Stimulated activated memory B cell treated with anti-CD40 and anti-IgM and Interleukin-4, amounts not matched to agents 10 μg/mL and 1 μg/mL and 100 μg/mL, for 72 hours (primary cell): ENCODE measurements at places on chromosomes 11 and 22.

GRCh38 chr22:48757985-48758561 lies 1069.6 kb downstream of the BRD1 start:
- no peak for ATAC-seq

DNA sequence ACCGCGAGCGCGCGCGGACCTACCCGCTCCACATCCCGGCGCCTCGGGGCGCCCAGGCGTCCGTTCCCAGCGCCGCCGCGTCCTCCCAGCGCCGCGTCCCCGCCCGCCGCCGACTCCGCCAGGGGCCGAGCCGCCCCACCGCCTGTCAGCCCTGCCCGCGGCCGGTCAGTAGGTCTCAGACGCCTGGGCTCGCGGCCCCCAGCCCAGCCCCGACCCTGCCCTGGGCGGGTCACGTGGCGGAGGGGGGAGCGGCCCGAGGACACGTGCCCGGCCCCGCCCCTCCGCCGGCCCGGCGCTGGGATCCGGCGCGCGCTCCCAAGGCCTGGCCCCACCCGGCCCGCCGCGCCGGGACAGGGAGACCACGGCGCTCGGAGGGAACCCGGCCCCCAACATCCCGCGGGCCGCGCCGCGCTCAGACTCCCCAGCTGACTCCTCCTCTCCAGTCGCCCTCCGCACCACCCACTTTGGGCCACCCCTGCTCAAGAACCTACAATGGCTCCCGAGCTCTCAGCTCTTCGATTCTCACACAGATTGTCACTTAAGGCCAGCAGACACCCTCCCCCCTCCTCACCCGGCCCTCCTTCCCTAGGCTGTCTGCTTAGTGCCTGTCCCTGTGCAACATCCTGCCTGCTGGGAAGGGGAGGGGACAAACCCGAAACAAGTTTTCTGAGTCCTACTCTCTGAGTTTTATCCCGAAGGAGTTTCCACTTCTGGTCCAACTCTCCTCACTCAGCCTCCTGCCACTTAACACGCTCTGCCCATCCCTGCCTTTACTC lies at the start of gene RAB3IL1:
Gene RAB3IL1, minus strand, starts transcription at position 233 of the 776 bp plus-strand sequence. Its CDS starts 199 bp downstream, at position 34.
- peak; percentile 5 for ATAC-seq

- no peak for ATAC-seq
Observed at GRCh38 chr22:47997052-47997590, 1234.7 kb downstream of the TBC1D22A start.

DNA sequence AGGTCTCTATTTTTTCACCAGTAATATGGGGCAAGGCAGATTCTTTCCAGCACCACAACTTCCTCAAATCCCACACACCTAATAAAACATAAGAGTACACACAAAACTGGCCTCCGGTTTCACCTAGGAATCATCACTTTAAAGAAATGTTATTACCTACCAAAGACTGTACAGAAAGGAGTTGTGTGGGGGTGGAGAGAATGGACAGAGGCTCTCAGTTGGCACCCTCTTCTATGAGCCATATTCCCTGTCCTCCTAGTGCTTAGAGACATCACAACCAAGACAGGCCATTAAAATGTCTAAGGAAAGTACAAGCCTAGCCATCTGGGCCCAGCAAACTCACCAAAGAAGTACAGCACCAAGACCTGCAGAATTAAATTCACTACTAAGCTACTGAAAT lies 56.1 kb downstream of the RBFOX2 start:
- no peak for ATAC-seq

GRCh38 chr22:50148991-50149721 lies 21.4 kb upstream of the PANX2 start:
- ATAC-seq = peak; percentile 90

GRCh38 chr11:125345421-125346178 lies 150.5 kb downstream of the FEZ1 start:
- no peak for ATAC-seq

DNA sequence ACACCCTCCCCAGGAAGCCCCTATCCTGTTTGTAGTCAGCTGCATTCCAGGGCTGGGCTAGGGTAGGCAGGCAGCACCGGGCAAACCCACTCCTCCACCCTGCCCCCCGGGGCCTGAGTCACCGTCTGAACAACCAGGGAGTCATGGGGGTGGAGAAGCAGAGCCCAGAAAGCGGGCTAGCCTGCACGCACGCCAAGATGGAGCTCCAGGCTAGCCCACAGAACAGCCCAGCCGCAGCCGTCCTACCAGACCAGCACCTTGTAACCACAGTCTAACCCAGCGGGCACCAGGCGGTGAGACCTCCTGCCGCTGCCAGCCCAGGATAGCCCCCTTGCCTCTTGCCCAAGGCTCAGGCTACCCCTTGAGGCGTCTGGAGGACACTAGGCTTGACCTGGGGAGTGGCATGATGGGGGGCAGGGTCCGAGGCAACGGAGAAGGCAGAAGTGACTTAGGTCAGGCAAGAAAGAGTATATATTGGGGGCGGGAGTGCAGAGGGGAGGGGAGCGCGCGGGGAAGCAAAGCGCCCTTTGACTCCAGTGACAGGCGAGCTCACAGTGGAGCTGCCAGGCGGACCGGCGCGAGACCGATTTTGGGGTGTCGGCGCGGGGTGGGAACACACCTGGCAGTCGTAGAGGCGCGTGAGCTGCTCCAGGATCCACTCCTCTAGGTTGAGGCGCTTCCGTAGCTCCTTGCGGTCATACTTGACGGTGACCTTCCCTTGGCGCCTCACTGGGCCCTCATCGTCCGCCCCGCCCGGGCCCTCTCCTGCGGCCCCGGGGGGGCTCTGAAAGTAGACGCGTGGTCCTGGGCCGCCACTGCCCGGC lies 734 bp downstream of the PPP1R14B start:
- no peak for ATAC-seq

- peak; percentile 58 for ATAC-seq
Observed at GRCh38 chr22:46737105-46737975, 712 bp downstream of the CERK start.

- ATAC-seq = peak; percentile 44
Observed at GRCh38 chr11:107840129-107840484, 18.5 kb downstream of the SLC35F2 start.
